Activated CD4-positive, alpha-beta T cell treated with anti-CD3 and anti-CD28 coated beads, Interleukin-2, amount 50 U/mL, for 24 hours (primary cell): ENCODE measurements at places on chromosomes 5 and 9.

DNA sequence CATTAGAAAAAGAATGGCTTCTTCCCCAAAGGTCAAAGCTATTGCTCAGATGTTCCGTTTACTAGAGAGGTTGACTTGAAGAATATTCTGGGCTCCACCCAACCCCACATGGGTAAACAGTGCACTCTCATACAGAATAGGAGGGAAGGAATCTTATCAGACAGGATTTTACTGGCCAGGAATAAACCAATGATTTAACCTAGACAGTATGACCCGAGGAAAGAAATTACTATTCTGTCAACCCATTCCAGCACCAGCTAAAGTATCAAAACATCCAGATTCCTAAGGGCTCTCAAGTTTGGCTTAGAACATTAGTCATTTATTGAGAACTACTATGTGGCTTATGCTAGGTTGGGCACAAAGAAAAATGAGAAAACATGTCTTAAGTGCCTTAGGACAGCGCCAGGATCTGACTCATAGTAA lies 493.6 kb upstream of the KLF4 start:
- DNase-seq = no peak

- DNase-seq = no peak
Observed at GRCh38 chr5:150114102-150114641, 27.8 kb upstream of the CSF1R start.

DNA sequence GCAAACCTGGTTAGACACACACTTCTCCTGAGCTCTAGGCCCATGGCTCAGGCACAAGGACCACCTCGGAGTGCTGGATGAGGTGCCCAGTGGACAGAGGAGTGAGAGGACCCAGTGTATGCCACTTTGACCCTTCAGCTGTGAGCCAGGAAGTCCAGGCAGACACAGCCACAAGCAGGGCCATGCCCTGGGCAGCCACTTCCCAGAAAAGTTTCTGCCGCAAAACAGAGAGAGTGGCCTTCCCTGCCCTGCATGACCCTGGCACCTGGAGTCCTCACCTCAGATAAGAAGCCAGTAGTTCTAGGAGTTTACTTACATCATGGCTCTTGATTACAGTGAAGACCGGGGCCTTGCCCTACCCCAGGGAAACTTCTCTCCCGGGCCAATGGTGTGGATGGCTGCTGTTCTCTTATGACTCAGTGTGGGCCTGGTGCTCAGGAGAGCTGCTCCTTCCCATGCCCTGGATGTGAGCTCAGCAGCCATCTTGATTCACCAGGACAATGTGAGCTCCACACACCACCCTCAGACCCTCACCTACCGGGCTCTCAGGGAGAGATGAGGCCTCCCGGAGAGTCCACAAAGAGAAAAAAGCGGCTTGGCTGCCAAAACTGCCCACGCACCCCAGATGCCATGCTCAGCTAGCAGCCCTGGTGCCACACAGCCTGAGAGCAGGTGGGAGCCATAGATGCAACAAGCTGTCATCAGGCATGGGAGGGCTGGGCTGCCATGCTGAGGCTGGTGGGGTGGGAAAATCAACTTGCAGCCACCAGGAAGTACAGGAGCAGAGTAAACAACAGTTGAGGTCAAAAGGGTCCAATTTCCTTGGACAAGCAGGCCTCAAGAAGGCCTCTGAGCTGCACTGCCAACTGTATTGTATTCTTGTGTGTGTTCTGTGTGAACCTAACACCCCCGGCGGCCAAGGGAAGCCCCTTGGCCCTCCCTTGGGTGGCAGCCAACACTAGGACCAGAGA lies 11.7 kb upstream of the IRF1 start:
- no peak for DNase-seq

DNA sequence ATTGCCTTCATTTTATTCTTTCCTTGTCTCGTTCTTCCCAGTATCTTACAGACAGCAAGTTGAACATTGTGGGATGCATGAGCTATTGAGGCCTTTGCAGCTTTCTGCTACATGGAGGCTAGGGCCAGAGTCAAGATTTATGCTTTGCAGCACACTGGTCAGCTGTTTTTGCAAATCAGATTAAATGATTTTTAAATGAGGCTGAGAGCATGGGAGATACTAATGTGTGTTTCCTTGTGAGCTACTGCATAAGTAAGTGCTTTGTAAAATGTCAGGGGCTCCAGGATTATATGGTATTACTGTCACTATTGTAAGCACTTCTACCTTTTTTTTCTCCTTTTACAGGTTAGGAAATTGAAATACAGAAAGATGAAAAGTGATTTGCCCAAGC lies 111.0 kb upstream of the CDKN2B start:
- DNase-seq = no peak

GRCh38 chr5:174919351-174919750 lies 195.0 kb downstream of the MSX2 start:
- no peak for DNase-seq

DNA sequence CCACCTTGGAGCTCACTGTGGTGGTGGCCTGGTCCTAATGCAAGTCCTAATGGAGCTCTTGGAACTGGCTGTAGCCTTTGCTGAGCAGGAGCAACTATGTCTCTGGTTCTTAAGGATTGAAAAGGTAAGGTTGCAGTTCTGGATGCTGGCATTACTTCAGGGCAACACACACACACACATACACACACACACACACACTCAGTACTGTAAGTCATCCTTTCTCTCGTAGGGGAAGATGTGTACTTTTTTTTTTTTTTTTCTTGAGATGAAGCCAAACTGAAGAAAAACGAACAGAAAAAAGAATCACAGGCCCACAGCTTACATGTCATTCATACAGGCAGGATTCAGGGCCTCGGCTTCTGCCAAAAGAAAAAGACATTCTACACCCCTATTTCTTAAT lies 81.1 kb upstream of the RPS23 start:
- DNase-seq = no peak

DNA sequence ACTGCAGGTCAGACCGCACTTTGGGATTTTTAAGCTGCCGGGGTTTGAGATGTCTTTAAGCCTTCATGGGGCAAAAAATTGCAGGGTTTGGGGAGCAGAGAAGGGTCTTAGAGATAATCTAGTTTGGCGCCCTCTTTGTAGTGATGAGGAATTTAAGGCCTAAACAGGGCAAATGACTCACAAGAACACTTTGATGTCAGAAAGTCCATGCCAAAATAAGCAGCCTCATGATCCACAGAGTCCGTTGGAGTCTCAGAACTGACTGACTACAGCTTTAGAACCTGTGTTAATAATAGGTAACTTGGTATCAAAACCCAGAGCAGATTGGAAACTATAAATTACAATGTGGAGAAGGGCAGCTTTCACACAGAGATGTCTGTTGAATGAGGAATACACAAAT lies 35.9 kb upstream of the PTGS1 start:
- no peak for DNase-seq

DNA sequence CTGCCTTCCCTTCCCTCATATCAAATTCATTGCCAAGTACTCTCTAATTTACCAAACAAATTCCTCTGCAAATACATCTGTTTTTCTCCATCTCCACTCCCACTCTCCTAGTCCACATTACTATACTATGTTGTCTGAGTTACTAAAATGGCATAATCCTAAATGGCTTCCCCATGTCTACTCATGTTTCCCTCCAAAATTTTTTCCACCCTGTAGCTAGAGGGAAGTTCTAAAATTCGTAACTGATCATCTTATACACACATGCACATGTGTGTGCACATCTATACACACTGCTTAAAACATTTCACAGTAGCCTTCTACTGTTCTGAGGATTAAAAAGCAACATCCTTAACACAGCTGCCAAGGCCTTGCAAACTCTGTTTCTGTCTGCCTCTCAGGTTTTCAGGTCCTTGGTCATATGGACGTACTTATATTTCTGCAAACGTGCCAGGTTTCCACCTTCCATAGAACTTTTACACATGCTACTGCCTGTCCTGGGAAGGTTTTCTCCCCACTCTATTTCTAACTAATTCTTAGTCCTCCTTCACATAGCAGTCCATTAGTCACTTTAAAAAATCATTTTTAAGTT lies 140.6 kb downstream of the LURAP1L start:
- no peak for DNase-seq

GRCh38 chr5:35436400-35437057 lies 181.1 kb upstream of the SPEF2 start:
- no peak for DNase-seq

DNA sequence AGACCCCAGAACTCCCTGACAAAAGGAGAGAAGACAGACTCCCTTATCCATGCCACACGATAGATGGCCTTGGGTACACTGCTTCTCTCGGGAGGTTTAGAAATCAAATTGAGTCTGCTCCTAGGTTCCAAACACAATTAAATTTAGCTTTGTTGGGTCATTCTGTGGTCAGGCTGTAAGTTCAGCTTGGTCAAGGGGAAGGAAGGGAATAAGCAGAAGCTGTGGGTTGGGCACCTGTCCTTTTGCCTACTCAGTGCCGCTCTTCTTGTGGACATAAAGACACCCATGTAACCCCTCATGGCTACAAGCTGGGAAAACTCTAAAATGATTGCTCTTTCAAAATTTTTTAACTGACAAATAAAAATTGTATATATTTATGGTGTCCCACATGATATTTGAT lies 19.1 kb upstream of the AK3 start:
- DNase-seq = no peak

GRCh38 chr5:158382473-158382872 lies 523.5 kb upstream of the CLINT1 start:
- no peak for DNase-seq

DNA sequence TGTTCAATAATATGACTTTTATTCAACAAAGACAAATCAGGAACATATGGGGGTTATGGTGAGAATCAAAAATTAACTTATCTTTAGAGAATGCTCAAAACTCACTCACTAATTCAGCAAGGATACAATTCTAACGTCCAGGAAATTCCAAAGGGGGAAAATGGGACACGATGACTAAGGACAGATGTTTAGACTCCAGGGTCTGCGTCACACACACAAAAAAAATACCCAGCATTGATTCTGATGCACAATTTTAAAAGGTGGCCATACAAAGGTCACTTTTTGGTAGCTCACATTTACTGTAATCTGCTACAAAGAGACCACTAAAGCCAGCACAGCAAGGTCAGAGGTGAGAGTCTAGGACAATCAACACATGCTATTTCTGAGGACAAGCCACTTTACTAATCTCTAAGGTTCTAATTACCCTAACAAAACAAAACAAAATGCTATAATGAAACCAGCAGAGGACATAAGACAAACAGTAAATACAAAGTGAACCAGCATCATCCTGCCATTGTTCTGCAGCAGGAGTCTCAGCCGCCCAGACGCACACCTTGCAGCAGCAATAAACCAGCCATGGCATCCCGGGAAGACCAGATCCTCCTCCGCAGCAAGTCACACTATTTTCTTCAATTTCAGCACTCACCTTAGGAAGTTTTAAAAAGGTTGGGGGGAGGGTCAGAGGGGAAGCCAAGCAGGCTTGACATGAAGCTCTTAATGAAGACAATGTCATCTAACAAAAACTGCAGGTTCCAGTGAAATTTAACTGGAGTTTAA lies 57.8 kb downstream of the TTC39B start:
- DNase-seq = no peak

DNA sequence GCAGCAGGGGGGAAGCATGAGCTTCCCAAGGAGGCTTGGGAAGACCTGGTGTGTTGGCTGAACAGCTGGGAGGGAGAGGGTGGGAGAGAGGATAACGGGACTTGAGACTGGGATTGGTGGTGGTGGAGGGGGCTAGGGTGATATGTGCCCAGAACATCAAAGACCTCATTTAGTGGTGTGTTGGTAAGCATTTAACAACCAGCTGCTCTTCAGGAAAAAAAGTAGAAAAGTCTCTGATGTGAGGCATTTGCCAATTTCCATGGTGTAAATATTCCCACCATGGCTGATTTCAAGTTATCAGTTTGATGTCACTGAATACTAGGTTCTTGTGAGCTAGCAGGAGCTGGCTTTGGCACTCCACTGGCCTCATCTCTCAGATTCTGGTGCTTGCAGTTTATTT lies 170.8 kb downstream of the MACROH2A1 start:
- DNase-seq = no peak

DNA sequence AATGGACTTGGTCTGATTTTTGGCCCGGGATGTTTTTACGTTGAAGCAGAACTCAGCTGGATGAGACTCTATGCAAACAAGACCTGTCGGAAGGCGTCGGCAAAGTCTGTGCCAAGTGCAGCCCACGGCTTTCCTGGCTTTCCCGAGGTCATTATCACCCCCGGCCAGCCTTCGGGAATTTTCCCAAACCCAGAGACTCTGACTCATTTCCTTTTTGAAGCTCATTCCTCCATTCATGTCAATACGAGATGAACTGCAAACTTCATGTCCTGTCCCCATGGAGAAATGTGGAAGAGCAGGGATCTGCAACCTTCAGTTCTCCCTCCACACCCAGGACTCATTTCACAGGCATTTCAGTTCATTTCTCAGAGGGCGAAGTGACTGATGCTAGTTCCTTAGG lies 95.3 kb downstream of the IRX2 start:
- no peak for DNase-seq

DNA sequence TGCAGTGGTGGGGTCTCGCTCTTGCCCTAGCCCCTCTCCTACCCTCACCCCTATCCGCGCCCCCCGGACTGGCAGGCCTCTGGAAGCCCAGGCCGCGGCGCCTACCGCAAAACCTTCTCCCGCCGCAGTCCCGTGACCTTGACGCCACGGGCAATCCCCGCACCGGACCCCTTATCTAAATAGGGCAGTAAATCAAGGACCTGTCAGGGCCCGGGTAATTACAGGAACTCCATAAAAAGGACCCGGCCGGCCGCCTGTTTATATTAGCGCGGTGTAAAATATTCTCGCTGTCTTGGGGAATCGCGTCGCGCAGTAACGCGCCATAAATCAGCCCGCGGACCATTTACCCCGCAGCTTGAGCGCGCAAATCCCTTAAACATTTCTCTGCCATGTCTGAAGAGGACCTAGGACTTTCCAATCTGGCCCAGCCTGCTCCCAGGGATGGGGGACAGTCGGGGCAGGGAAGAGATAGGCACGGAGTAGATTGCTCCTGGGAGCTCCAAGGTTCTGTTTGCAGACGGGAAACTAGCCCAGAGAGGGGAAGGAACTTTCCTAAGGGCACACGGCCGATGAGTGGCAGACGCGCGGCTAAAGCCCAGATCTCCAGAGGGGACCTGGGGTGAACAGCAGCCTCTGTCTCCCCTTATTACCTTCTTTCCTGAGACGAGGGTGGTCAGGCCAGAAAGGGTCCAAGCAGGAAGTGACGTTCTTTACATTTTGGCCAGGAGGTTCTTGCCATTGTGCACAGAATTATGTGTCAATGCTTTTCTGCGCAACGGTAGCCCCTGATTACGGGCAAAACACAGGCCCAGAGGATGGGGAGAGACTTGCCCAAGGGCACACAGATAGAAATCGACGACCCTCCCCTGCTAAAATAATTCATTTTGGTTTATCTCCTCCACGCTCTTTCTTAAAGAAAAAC lies 4.8 kb upstream of the HAND1 start:
- DNase-seq = no peak

- no peak for DNase-seq
Observed at GRCh38 chr9:479304-479970, 264.8 kb downstream of the DOCK8 start.

DNA sequence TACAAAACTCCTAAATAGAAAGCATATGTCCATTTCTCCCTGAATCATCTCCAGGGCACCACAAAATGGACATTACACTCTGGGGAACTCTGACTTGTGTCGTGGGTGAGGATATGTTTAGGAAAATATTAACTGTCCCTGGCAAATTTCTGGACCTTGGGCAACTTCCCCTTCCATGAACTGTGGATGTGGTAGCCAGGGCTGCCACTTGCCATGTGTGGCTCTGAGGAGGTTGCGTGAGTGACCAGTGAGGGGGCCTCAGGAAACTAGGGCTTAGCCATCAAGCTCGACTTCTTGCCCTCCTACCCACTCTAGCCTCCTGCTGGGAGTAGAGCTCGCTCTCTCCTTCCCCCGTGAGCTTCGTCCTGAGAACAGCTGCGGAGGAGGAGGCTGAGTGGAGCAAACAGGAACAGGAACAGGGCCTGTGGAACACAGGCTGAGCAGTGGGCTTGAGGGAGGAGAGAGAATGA lies 13.8 kb upstream of the STC2 start:
- DNase-seq = no peak
